ENCODE measurements at places on chromosomes 2 and 18.

DNA sequence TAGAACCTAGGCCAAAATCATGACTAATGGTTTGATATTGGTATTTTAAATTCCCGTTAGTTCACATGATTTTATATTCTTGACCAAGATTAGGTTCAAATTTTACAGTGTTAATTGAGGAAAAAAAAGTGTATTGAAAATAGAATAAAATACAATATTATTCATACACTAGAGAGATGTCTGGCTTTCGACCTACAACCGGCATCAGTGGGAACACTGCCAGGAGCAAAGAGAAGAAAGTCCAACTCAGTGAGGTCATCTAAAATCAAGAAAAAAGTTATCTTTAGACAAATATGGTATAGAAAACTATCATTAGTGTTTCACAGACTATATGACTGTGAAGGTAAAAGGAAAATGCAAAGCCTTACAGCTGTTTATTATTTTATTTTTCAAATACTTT is 81.5 kb downstream of the PIGN start:
- no peak for DNase-seq
- H3K27me3 ChIP-seq: no peaks in the 10 kb centered on the region
- no peak overlapping the region for H3K4me3 ChIP-seq

- H3K27ac ChIP-seq: no peak overlapping the region
- no peak for DNase-seq
- peaks cover 22% of the 10 kb centered on the region for H3K36me3 ChIP-seq
- no peak overlapping the region for H3K4me3 ChIP-seq
- H3K27me3 ChIP-seq: no peaks in the 10 kb centered on the region
- H3K4me1 ChIP-seq: peaks cover 27% of the 10 kb centered on the region
Observed at GRCh38 chr2:233387667-233388528, 33.6 kb downstream of the DGKD start.

DNA sequence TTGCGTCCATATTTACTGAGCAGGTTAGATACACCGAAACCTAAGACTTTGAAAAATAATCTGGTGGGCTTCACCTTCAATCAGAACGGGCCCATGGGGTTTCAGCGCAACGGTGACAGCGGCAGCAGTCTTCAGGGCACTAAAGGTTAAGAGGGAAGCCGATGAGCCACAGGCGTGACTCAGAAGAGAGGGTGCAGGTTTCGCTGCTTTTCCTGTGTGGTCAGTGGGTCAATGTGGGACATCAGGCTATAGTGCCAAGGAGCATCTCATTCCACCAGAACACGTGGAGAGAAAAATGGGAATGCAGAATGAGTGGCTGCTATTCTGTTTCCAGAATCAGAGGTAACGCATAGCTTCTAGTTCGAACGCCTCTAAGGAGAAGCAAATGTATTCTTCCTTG is 8.9 kb downstream of the PTGR3 start:
- peaks cover 2% of the 10 kb centered on the region for H3K27me3 ChIP-seq
- peaks cover 35% of the 10 kb centered on the region for H3K36me3 ChIP-seq
- no peak for DNase-seq
- H3K27ac ChIP-seq: no peak overlapping the region
- H3K4me1 ChIP-seq: peaks cover 12% of the 10 kb centered on the region
- no peak overlapping the region for H3K4me3 ChIP-seq

- H3K36me3 ChIP-seq: peaks cover 18% of the 10 kb centered on the region
- H3K27ac ChIP-seq: no peak overlapping the region
- no peaks in the 10 kb centered on the region for H3K4me1 ChIP-seq
Observed at GRCh38 chr18:79335833-79336360, 59.8 kb upstream of the NFATC1 start.

DNA sequence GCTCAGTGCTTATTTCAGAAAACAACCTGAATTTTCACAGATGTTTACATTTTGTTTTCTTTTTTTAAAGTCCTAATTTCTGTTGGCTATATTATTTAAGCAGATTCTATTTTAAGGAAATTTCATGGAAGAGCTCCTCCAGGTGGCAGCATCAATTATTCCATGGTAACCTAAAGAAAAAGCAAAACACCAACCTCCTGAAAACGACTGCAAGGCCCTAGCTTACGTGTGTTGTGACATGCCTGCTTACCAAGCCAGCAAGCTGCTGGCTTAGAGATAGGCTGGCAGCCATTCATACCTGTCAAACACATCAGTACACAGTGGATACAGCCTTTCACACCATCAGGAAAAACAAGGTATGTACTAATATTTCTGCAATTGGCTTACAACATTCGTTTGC is 64.9 kb downstream of the LPIN2 start:
- no peak overlapping the region for H3K4me3 ChIP-seq
- no peak for DNase-seq
- H3K27ac ChIP-seq: no peak overlapping the region
- H3K27me3 ChIP-seq: no peaks in the 10 kb centered on the region
- H3K4me1 ChIP-seq: peaks cover 29% of the 10 kb centered on the region

DNA sequence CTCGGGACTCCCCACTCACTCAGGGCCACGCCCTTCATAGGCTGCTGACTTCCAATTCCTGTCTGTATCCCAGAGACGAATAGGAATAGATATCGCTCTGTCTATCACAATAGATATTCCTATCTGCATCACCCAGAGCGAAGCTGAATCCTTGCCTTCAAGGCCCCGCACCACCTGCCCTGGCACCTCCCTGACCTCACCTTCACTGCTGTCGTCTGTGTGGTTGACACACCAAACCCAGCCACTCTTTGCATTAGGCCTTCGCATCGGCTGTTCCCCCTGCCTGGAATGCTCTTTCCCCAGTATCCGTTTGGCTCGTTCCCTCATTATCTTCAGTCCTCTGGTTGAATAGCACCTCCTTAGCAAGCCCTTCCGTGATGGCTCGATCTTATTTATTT is 43.5 kb downstream of the ATOH8 start:
- peaks cover 38% of the 10 kb centered on the region for H3K27me3 ChIP-seq
- no peak for DNase-seq
- H3K4me3 ChIP-seq: no peak overlapping the region
- no peak overlapping the region for H3K27ac ChIP-seq
